ENCODE measurements at places on chromosomes 13 and 19.
A peak's percentile ranks its signal among the peaks of the same experiment; 100 is the strongest.

- DNase-seq = peak; percentile 23
These were observed 4.7 kb downstream of the LENG1 start for GRCh38 chr19:54154603-54155345.

- DNase-seq = no peak
These were observed 1303.9 kb downstream of the EFNB2 start for GRCh38 chr13:105231579-105231978.

GRCh38 chr13:113848431-113849260, 15.2 kb downstream of the GAS6 start:
- no peak for DNase-seq

GRCh38 chr19:19672816-19673215, 4.2 kb downstream of the ZNF101 start:
- DNase-seq = no peak

GRCh38 chr13:39616087-39616694, 13.2 kb upstream of the LHFPL6 start:
- DNase-seq = no peak

DNA sequence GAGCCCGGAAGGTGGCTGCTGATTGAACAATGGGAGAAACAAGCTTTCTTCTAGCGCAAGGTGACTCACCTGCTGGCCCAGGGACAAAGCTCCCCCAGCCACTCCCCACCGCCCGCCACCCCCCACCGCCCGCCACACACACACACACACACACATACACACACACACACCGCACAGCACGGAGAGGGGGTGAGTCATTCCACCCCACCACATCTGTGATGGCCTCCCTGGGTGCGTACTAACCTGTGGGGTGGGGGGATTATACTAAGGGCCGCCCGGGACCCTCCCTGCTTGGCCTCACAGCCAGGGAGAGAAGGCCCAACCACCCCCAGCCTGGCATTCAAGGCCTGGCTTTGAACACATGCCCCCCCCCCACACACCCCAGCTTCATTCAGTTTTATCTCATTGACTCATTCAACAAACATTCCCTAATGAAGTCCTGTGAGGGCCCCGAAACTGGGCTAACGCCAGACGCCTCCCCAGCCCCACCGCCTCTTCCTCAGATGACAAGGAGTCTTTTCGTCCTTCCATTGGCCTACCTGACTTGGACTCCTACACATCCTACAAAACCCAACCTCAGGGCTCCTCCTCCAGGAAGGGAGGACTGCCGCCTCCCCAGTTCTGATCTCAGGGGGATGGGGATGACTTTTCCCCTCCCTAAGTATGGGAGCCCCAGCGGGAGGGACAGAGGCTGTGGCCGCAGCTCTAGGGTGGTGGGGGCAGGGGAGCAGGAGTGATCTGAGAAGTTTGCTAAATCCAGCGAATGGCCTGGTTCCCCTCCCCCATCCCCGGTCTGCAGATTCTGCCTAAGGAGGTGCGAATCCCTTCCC, 5.8 kb upstream of the ONECUT3 start:
- DNase-seq = peak; percentile 25

GRCh38 chr13:64591971-64592370, 2638.2 kb downstream of the PCDH9 start:
- no peak for DNase-seq

- no peak for DNase-seq
These were observed 21.9 kb upstream of the WTIP start for GRCh38 chr19:34459614-34460013.

DNA sequence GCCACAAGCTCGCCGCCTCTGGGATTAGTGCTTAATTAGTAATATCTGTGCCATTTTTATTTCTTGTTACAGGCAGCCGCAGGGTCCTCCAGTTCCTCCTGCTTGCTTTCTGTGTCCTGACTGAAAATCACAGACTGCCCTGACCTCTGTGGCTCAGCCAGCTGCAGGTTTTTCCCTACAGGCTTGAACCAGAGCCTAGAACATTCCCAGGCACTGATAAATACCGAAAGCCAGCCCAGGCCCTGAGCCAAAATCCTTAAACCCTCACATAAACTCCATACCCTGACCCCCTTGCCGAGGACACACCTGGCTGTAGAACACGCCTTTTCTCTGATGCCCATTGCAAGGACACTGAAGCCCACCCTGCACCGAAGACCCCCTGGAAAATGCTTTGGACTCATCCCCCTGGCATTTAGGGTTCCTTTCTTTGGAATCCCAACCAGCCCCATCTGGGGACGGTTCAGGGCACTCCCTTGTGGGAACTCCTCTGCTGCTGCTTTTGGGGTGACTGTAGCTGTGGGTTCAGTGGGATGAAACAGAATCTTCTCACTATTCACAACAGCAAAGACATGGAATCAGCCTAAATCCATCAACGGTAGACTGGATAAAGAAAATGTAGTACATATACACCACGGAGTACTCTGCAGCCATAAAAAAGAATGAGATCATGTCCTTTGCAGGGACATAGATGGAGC, 15.5 kb downstream of the DPP9 start:
- DNase-seq = no peak

- DNase-seq = no peak
These were observed 204.9 kb upstream of the KL start for GRCh38 chr13:32811297-32811800.

Data from effector memory CD4-positive, alpha-beta T cell (primary cell).